NCI-H69 (cell line): ENCODE measurements at places on chromosomes 4 and X.
A peak's percentile ranks its signal among the peaks of the same experiment; 100 is the strongest.

DNA sequence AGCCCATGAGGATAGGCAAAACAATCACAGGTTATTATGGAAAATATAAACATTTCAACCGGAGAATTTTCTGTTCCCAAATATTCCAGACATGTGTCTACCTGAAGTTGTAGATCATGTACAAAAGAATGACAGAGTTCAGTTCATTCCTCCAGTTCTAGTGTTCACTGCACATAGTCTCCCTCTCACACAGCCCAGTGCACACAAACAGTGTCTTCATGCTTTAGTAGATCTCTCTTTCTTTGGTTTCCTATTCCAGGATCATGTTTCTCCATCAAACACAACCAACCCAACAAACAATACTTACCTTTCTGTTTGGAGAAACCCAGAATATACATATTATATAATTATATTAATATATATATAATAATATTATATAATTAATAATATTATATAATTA lies 671.9 kb downstream of the TRIML1 start:
- no peak for DNase-seq

- peak; percentile 11 for DNase-seq
Measured at GRCh38 chr4:77072195-77072753, 3.5 kb downstream of the CCNI start.

- peak; percentile 17 for DNase-seq
Measured at GRCh38 chrX:31331928-31332327, 260.1 kb upstream of the FTHL17 start.

DNA sequence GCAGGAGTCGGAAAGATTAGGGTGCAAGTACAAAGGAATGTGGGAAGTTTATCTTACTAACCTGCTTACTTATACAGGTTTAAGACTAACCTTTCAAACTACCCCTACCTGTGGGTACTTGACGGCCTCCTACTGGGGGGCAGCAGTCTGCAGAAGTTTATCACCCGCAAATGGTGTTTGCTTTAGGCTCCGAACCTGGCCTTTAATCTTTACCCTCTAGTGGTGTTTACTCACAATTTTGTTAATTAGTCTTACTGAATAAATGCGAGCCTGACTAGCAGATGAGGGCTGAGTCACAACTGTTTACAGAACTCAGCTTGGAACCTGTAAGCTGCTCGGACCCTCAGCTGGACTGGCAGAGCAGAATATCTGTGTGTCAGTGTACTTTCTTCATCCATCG lies 204.2 kb upstream of the GPRIN3 start:
- DNase-seq: peak; percentile 88

- DNase-seq: no peak
Measured at GRCh38 chr4:66108898-66109297, 438.6 kb upstream of the EPHA5 start.

GRCh38 chr4:120007191-120007871 lies 59.3 kb downstream of the MAD2L1 start:
- DNase-seq: peak; percentile 67

DNA sequence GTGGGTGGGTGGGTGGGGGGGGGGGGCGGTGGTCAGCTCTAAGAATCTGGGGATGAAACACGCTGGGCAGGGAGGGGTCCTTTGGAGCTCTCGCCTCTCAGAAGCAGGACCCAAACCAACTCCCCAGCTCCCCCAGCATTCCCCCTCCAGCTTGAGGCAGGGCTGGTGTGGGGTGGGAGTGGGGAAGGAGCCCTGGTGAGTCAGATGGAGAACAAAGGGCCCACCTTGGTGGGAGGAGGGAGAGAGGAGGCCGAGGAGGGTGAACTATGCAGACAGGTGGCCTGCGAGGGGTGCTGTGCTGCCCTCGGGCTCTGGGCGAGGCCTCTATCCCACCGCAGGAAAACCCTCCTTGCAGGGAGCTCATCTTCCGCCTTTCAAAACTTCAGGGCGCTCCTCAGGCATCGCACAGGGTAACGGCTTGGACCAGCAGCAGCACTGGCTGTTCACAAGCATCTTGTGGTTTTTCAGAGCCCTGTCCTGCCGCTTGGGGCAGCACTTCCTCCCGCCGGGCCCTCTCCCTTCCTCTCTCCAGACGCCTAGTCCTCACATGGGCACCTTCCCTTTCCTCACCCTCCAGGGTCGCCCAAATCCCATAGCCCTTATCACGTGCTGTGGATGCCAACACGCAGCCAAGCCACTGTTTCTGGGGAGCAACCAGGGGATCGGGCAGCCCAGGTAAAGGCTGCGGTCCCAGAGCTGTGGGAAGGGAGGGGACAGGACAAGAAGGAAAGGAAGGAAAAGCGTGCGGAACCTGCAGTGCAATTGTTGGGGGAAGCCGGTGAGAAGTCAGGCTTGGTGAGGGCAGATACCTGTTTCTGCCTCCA lies 34.0 kb upstream of the GRPEL1 start:
- DNase-seq: peak; percentile 60
